Muscle of leg (tissue), 16 donors: ENCODE measurements at places on chromosomes 5 and 9.

DNA sequence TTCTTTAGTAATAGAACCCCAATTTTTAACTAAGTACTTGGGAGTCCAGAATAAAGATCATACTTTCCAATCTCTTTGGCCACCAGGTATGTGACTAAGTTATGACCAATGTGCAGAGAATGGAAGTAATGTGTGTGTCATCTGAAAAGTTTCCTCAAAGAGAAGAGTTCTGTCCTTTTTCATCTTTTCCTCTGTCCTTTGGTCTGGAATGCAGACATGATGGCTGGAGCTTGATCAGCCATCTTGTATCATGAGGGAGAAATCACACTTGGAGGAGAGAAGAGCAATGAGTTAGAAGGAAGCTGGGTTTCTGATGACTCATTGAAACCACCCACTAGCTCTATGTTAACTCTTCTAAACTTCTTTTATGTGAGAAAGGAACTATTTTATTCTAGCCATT, 5.5 kb upstream of the CPEB4 start:
- DNase-seq: no peak

- no peak for DNase-seq
Observed at GRCh38 chr5:73513996-73514395, 15.8 kb downstream of the BTF3 start.

GRCh38 chr9:17863213-17863883, 284.5 kb downstream of the SH3GL2 start:
- DNase-seq: no peak

DNA sequence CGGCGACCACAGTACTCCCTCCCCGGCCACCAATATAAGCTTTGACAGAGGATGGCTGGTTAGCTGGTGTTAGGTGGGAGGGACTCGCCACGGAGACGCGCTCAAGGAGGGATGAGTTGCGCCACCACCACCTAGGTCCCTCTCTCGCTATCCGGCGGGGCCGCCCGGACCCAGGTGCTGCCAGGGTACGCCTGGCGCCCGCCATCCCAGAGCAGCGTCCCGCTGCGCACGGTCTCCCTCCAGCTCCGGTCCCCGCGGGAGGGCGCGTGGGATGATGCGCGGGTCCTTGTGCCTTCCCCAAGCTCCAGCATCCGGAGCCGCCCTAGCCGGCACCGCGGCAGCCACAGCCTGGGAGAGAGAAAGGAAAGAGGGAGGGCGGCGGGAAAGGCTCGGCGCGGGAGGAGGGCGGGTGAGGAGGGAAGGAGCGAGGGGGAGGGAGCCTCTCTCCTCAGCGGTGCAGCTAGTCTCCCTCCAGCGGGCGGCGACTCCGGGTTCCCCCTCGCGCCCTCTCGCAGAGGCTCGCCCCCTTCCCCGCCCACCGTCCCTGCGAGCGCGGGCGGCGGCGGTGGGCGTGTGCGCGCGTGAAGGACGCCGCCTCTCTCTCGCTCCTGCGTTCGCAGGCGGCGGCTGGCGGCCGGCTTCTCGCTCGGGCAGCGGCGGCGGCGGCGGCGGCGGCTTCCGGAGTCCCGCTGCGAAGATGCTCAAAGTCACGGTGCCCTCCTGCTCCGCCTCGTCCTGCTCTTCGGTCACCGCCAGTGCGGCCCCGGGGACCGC, at the start of gene CAMK4:
TSS of gene CAMK4 (plus strand) at position 598 of the 774 bp plus-strand sequence. CDS start at position 698, 100 bp downstream.
- peak; percentile 95 for DNase-seq

GRCh38 chr9:1916655-1917054, 98.5 kb upstream of the SMARCA2 start:
- no peak for DNase-seq
